ENCODE measurements at places on chromosomes 16 and 17.
A peak's percentile ranks its signal among the peaks of the same experiment; 100 is the strongest.

GRCh38 chr17:57722704-57723043 is 22.4 kb downstream of the CCDC182 start:
- no peak for DNase-seq

GRCh38 chr16:60481591-60481990 is 1554.6 kb downstream of the CDH8 start:
- no peak for DNase-seq

DNA sequence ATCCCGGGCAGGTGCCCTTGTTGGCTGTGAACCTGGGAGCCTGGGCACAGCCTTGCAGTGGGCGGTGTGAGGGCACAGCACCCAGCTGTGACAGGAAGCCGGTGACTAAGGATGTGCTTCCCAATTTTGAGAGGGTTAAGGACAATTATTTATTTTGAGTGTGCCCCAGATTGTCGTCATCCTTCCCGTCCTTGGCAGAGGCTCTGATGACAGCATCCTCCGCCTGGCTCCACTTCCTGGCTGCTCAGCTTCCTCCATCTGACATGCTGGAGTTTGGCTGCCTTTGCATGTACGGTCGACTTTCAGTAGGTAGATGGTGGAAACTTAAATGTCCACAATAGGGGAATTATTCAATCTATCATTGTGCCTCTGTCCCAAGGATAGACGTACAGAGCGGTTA is 282.4 kb upstream of the EEF2KMT start:
- no peak for DNase-seq

DNA sequence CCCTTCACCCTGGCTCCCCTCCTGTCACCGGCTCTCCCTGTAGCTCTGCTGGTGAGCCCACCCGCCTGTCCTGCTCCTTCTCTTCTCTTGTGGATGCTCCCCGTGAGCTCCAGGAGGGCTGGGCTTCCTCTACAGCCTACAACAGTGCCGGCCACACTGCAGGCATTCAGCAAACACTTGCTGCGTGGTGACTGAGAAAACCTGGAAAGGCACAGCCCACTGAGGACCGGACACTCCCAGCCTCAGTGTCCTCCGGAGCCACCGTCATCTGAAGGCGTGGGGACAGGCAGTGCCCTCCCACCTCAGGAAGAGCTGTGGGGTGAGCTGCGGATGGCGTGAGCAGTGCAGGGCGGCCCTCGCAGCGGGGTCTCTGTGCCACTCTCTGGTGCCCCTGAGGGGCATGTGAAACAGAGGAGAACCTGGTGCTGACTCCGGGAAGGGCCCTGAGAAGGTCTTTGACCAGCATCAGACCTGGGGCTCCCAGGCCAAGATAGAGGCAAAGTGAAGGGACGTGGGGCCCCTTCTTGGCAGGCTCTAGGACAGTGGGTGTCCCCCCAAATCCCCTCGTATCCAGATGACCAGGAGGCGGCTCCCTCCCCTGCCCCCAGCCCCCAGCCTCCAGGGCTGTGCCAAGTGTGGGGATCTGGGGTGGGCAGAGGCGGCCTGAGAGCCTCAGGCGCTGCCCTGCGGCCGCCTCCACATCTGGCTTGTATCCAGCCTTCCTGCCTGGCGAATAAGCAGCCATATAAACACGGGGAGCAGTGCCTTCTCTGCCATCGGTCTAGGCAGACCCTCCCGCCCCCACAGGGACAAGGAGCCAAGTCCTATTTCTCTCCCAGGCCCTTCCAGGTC is 44.0 kb upstream of the PABPN1L start:
- DNase-seq = peak; percentile 61

DNA sequence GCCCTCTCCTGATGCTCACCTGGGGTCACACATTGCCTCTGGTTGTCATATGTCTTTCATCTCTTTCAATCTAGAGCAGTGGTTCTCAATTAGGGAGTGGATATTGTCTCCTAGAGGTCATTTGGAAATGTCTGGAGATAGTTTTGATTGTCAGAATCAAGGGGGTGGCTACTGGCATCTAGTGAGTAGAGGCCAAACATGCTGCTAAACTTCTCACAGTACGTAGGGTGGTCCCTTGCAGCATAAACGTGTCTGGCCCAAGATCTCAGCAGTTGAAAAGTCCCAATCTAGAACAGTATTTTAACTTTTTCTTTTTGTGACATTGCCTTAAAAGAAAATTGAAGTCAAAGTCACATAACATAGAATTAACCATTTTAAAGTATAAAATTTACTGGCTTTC is 30.5 kb upstream of the SLC5A10 start:
- no peak for DNase-seq

- no peak for DNase-seq
Measured at GRCh38 chr17:12445331-12445730, 220.4 kb upstream of the MYOCD start.

DNA sequence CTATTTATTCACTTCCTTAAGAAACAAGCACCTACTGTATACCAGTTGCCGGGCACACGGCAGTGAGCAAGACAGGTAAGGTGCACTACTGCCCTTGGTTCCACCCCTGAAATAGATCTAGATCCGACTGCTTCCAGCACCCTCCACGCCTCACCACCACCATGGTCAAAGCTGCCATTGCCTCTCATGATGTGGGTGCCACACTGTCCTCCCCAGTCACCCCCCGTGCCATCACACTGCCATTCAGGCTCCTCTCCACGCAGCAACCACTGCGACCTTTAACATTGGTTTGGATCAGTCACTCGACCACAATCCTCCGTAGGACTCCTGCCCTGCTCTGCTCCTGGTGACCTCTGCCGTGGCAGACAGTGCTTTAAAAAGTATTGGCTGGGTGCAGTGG is 226.8 kb downstream of the CPPED1 start:
- no peak for DNase-seq

- DNase-seq = no peak
Measured at GRCh38 chr16:20301840-20302239, 25.5 kb downstream of the GP2 start.

DNA sequence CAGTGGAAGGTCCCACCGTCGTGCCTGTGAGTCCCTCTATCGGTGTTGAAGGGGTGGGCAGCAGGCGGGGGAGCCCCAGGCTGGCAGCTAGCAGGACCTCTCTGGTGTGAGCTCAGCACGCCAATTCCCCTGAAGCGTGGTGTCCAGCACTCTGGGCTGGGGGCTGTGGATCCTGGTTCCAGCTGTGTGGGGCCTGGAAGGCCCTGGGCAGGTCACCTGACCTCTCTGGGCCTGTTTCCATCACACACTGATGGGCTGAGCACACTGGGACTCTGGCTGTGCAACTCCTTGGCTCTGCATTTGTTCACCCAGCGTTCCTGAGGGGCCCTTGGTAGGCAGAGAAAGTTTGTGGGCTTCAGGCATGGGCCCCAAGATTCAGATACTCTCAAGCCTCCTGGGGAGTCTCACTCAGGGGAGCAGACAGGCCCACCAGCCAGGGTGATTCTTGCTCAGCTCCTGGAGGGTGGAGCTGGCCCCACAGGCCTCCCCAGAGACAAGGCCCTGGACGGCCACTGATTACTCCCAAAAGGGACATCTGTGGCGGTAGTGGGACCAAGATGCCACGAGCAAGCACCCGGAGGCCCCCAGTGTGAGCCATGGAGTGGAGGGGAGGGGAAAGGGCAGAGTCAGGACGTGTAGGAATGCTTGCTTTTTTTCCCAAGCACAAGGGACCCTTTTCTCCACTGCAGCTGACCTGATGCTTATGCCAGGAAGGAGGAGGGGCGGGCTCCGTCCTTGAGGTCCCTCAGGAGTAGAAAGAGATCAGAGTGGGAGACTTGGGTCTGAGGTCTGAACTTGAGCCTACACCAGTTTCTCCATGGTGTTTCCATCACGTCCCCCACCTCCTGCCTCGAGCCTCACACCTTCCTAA is 8.5 kb downstream of the SCGB1C2 start:
- DNase-seq = no peak
